ENCODE measurements at places on chromosomes 7 and 10. TPM values are rescaled to one million over a fixed set of nuclear protein-coding genes. Genes with fewer than 3 reads are reported as not detected.

DNA sequence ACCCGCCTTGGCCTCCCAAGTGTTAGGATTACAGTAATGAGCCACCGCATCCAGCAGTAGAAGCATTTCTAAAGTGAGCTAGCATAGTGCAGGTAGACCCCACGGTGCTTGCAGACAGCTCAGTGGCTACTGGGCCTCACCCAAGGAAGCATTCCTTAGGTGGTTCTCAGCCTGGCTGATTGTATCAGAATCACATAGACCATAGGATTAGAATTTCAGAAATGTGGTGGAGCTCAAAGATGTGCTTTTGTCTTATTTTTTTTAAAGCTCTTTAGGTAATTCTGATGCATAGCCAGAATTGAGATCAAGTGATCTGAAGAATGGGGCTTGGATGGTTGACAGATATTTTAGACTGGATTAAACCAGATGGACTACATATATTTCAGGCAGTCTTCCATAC lies 10.9 kb downstream of the ANLN start:
- DNase-seq = no peak

GRCh38 chr10:59324597-59324996 lies 37.8 kb downstream of the FAM13C start:
- no peak for DNase-seq

- peak; percentile 75 for DNase-seq
Observed at GRCh38 chr10:71868192-71868697, 17.2 kb upstream of the PSAP start.

- DNase-seq = no peak
Observed at GRCh38 chr10:30282221-30282620, 66.9 kb downstream of the MTPAP start.

DNA sequence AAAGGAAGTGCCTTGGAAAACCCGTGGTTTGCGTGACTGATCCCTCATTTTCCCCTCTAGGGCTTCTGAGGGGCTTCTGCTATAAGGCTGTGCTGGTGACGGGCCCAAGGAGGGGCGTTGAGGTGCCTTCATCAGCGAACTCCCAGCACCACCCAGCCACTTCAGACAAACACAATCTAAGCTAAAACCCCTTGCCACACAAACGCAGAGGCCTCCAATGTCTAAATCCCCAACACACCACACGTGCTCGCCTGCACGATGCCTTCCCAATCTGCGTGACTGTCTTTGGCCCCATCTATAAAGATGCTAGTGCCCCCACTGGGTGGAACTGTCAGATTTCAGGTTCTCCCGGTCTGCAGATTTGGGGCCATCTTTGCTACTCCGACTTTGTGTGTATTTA lies 4.1 kb upstream of the GAD2 start:
- no peak for DNase-seq

DNA sequence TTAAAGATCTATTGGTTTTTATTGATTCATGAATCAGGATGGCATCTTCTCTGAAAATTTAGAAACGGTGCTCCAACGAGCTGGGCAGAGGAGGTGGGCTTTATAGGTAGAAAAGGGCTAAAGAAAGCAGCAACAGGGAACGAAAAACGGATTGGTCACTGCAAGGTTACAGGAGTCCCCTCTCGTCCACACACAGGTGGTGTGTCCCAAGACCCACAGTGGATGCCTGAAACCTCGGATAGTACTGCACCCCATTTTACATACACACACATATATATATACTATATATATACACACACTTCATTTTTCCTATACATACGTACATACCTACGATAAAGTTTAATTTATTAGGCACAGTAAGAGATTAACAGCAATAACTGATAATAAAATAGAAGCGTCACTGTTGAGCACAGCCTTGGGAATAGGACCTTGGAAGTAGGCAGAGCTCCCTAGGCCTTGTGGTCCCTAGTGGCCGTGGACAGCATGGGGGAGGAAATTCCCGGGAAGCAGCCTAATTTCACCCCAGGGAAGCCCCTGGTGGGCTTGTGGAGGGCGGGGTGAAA lies 737 bp upstream of the NUB1 start:
- no peak for DNase-seq

The PAPOLB gene
- total RNA-seq = not detected

DNA sequence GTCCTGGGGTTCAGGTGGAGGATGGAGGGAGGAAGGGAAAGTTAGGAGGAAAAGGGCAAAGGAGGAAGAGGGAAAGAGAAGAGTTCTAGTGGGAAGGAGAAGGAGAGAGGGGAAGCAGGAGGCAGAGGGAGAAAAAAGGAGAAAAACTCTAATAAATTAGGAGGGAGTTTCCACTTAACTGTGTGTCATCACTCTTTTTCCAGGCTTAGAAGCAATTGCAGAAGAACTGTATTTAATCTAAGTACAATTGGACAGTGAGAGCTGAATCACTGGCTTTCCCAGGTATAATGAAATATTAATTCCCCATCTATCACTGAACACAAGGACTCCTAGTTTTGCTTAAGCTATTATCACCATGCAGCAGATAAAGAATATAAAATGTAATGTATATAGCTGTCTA lies 76.8 kb downstream of the CREB3L2 start:
- no peak for DNase-seq

- DNase-seq = peak; percentile 19
Observed at GRCh38 chr7:110105307-110105706, 985.6 kb upstream of the LRRN3 start.

DNA sequence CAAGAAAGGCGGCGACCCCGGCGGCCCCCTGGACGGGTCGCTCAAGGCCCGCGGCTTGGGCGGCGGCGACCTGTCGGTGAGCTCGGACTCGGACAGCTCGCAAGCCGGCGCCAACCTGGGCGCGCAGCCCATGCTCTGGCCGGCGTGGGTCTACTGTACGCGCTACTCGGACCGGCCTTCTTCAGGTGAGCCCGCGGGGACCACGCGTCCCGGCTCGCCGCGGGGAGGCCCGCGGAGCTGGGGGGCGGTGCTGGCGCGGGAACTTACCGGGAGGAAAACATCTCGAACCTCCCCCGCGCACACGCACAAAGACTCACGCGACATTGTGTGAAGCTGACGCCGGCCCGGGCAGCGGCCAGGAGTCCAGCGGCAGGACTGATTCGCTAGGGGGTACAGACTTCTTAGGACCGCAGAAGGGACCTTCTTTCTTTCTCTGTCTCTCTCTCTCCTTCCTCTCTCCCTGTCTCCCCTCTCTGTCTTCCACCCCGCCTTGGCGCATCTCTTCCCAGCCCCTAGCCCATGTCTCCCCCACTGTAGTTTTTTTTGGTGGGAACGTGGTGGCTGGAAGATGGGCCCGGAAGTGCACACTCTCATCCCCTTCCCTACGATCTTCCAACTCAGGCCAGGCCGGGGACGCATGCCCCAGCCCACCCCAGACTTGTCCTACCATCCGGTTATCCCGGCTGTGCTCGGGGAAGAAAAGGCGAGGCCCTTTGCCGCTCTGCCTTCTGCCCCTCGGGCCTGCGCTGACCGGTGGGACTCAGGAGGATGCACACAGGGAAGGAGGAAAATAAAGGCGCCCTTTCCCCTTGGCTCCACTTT lies 1.2 kb downstream of the EN2 start:
- no peak for DNase-seq

- DNase-seq = no peak
Observed at GRCh38 chr10:121127151-121127906, 276.2 kb downstream of the WDR11 start.

The ELFN1 gene
- 1.3 TPM for total RNA-seq

The PTPRN2 gene
- total RNA-seq = 6.0 TPM

DNA sequence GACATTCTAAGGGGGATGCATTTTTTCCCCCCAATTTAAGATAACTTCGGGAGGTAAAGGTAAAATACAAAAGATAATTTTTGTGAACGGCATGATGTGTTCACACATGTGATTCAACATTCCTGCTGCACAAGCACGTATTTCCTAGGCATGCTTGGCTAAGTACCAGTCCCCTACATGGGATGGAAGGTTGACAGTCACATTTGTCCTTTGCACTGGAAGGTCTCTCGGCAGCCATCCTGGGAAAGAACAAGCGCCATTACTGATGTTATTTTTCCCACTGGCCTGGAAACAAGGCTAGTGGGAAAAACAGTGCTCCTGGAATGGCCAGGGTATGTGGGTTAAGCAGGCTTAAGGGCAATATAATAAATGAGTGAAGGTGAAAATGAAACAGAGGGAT lies 276.2 kb upstream of the AOAH start:
- no peak for DNase-seq

- no peak for DNase-seq
Observed at GRCh38 chr7:111535142-111535870, 27.0 kb downstream of the IMMP2L start.

- no peak for DNase-seq
Observed at GRCh38 chr7:30795161-30795948, 24.1 kb downstream of the MINDY4 start.

GRCh38 chr7:155998766-155999630 lies 186.7 kb upstream of the SHH start:
- DNase-seq = no peak

- no peak for DNase-seq
Observed at GRCh38 chr10:1255118-1255517, 198.9 kb downstream of the WDR37 start.

DNA sequence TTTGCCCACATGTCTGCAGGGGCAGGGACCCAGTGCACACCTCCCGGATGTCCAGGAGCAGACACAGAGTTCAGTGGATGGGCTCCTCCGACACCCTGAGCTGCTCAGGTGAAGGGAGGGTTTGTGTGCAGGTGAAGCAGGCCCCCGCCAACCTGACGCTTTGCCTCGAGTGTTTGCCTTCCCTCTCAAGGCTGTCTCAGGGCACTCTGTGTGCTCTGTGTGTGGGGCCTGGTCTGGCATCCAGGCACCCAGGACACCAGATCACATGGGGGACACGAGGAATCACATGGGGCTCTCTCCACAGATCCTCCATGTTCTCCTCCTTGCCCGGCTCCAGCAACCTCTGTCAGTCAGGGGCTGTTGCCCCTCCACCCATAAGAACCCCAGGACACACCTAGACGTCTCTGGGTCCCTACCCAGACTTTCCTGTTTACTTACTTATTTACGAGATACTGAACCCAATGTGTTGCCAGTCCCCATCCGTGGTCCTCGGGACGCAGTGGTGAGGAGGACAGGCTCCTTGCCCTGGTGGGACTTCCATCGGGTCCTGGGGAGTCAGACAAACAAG lies 99.5 kb downstream of the HTR5A start:
- no peak for DNase-seq

- no peak for DNase-seq
Observed at GRCh38 chr7:140611641-140612040, 29.0 kb downstream of the DENND2A start.

GRCh38 chr10:117720931-117721835 lies 178.6 kb downstream of the EMX2 start:
- peak; percentile 64 for DNase-seq

DNA sequence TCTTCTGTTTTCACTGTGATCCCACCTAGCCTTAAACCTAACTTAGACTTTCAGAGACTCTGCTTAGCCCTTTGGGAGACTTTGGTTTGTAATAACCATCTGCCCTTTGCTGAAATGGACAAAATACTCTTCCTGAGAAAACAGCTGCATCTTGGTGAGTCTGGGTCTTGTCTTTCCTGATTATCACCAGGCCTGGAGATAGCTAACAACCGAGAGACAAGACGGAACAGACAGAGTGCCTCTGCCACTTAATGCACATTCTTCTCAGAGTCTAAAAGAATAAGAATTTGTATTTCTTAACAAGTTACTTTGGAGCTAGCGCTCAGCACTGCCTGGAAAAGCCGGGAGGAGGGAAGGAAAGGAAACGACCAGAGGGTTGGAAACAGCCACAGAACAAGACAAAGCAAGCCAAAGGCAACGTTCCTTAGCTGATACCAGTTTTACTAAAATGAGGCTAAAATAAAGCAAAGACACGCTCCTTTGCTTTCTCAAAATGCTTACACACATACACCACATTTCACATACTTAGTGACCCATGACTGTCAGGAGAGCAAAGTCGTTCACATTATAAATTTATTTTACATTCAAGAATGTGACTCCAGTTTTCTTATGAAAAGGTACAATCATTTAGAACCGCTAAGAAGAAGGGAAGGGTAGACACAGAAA lies 70.3 kb upstream of the DGKI start:
- no peak for DNase-seq

GRCh38 chr10:35040760-35041501 lies 49.2 kb downstream of the CUL2 start:
- peak; percentile 20 for DNase-seq

- DNase-seq = no peak
Observed at GRCh38 chr10:42543840-42544372, 94.5 kb downstream of the ZNF33B start.

DNA sequence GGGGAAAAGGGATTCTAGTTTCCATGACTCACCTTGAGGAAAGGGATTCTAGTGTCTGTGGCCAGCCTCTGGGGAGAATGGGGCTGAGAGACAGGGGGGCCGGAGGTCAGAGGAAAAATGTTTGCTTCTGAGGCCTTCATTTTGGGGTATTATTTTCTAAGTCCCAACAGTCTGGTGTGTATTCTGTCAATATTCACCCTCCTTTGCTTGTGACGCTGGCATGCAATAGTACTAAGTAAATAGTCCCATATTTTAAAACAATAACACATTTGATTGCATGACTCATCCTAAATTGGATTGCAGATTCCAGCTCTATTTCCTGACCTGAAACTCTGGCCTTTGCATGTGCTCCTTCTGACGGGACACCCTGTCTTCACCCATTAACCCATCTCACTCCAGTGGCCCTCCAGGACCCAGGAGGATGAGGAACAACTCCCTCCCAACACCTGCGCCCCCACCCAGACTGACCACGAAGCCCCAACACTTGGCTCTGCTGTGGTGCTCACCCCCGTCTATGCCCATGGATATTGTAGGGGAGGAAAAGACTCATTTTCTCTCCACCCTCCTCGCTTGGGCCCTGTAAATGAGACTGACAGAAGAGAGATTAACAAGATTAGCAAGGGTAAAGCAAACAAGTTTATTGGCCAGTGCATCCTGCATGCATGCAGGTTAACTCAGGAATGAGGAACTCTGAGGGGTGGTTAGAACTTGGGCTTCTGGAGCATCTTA lies 495.6 kb upstream of the KLF6 start:
- DNase-seq = no peak

DNA sequence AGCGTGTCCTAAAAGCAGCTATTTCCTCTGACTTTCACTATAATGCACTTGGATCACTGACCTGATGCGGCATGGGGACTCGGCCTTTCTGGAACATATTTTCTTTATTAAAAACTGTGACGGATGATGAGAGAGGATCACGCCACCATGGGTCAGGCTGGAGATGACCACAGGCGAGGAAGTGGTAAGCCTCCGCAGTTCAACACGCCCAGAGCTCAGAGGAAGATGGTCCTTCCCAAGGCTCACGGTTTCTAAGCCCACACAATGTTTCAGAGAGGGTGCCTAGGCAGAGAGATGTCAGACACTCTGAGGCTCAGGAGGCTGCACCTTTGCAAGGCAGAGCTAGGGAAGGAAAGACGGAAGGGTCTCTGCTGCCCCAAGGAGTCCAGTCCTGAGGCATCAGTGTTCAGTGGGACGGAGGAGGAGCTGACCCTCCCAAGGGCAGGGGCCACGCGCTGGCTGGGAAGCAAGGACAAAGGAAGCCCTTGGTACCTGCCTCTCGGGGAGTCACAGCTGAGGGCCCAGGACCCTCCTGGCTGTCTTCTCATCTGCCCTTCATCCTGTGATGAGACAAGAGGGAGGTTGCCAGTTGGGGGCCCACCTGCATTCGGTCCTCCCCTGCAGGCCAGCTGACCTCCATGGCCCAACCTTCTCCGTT lies 9.5 kb downstream of the CHST15 start:
- no peak for DNase-seq

The SUMF2 gene
- 73.9 TPM for total RNA-seq

The AOC1 gene
- not detected for total RNA-seq

The OR2A42 gene
- not detected for total RNA-seq

All from SJCRH30 (cell line).